Activated T-cell treated with anti-CD3 and anti-CD28 coated beads, Interleukin-2, amount 50 U/mL, for 72 hours (primary cell): ENCODE measurements at places on chromosomes 16 and 17.

DNA sequence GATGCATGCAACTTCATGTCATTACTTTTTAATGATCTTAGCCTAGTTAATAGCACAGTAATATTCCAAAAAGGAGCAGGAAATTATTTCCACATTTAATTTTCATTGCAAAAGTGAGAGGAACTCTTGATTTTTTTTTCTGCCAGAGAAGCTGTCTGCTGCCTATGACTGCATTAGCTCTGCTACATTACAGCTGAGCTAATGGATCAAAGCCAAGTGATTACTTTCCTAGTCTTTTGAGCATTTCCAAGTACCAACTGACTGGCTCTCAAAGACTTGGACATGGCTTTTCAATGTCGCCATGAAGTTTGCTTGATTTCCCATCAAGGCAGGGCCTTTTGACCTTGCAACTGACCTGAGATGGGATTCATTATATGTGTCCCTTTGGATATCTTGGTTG lies 356.6 kb upstream of the XYLT1 start:
- H3K36me3 ChIP-seq, result no peaks in the 10 kb centered on the region
- no peak for DNase-seq
- no peak overlapping the region for H3K4me3 ChIP-seq

- no peak overlapping the region for H3K27ac ChIP-seq
- peaks cover 13% of the 10 kb centered on the region for H3K27me3 ChIP-seq
- no peaks in the 10 kb centered on the region for H3K36me3 ChIP-seq
These were observed 12.5 kb upstream of the FAM171A2 start for GRCh38 chr17:44376124-44376523.

GRCh38 chr16:35210681-35211433 lies 1751.4 kb downstream of the TP53TG3F start:
- H3K27ac ChIP-seq, result no peak overlapping the region
- no peak for DNase-seq
- peaks cover 2% of the 10 kb centered on the region for H3K36me3 ChIP-seq
- H3K27me3 ChIP-seq, result no peaks in the 10 kb centered on the region

GRCh38 chr16:22813223-22813947 lies 577 bp upstream of the HS3ST2 start:
- DNase-seq, result peak; percentile 35
- H3K36me3 ChIP-seq, result no peaks in the 10 kb centered on the region
- peaks cover 43% of the 10 kb centered on the region for H3K27me3 ChIP-seq
- H3K4me3 ChIP-seq, result peak overlapping the region; percentile 58

GRCh38 chr16:35391328-35391727 lies 1931.9 kb downstream of the TP53TG3F start:
- DNase-seq, result peak; percentile 9
- H3K4me3 ChIP-seq, result no peak overlapping the region
- H3K36me3 ChIP-seq, result peaks cover 3% of the 10 kb centered on the region
- H3K27me3 ChIP-seq, result no peaks in the 10 kb centered on the region
- no peak overlapping the region for H3K27ac ChIP-seq

DNA sequence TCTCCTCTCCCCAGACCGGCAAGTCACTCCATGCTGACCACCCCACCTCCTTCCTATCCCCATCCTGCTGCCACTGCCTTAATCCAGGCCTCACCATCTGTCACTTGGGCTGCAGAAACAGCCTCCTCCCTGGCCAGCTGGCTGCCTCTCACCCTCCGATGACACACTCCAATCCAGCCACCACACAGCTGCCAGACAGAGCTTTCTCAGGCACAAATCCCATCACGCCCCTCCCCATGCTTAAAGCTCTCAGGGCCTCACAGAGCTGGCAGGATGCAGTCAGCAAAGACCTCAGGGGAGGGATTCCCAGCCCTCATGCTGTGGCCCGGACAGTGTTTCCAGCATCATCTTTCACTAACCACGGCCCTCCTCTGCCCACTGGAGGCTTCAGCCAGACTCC lies 13.7 kb downstream of the CAMKK1 start:
- DNase-seq, result no peak
- no peaks in the 10 kb centered on the region for H3K4me1 ChIP-seq
- H3K36me3 ChIP-seq, result no peaks in the 10 kb centered on the region
- H3K4me3 ChIP-seq, result no peak overlapping the region

DNA sequence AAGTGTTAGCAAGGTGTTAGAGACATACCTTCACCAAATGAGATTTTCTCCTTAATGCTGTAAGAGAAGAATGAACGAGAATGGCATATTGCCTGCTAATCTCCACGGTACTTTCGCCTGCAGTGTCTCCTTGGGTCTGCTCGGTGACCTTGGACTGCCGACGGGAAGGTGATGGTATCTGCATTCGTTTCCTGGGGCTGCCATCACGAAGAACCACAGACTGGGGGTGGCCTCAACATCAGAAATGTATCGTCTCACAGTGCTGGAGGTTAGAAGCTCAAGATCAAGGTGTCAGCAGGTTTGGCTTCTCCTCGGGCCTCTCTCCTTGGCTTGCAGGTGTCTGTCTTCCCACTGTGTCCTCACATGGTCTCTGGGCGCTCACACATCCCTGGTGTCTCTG lies 86.3 kb upstream of the TNRC6C start:
- H3K4me3 ChIP-seq, result peak overlapping the region; percentile 49
- H3K4me1 ChIP-seq, result peaks cover 48% of the 10 kb centered on the region
- H3K27me3 ChIP-seq, result peaks cover 5% of the 10 kb centered on the region
- H3K27ac ChIP-seq, result no peak overlapping the region

GRCh38 chr17:76554131-76554530 lies 14.3 kb downstream of the PRCD start:
- no peak overlapping the region for H3K4me3 ChIP-seq
- H3K36me3 ChIP-seq, result peaks cover 14% of the 10 kb centered on the region
- no peak for DNase-seq
- no peak overlapping the region for H3K27ac ChIP-seq
- no peaks in the 10 kb centered on the region for H3K27me3 ChIP-seq

- no peak overlapping the region for H3K4me3 ChIP-seq
- H3K4me1 ChIP-seq, result no peaks in the 10 kb centered on the region
- no peak overlapping the region for H3K27ac ChIP-seq
- H3K36me3 ChIP-seq, result no peaks in the 10 kb centered on the region
- peaks cover 28% of the 10 kb centered on the region for H3K27me3 ChIP-seq
These were observed 25.0 kb upstream of the SYT17 start for GRCh38 chr16:19142939-19143598.

GRCh38 chr16:66166490-66166889 lies 200.0 kb upstream of the CDH5 start:
- H3K4me1 ChIP-seq, result no peaks in the 10 kb centered on the region
- no peak overlapping the region for H3K4me3 ChIP-seq
- DNase-seq, result no peak
- H3K27ac ChIP-seq, result no peak overlapping the region

DNA sequence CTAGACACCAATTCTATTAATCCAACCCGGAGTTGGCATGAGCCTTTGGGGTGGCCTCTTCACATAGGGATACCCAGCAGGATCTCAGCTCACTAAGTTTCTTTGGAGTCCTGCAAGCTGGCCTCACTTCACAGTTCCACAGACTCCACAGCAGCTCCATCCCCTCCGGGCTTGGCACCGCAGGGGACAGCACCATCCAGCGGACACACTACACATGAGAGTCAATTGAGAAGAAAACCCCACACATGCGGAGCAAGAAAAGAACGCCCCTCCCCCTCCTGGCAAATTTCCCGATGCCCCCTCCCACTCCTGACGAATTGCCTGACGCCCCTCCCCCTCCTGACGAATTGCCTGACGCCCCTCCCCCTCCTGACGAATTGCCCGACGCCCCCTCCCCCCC lies 31.1 kb downstream of the KLHDC4 start:
- H3K4me1 ChIP-seq, result peaks cover 10% of the 10 kb centered on the region
- no peak for DNase-seq
- no peaks in the 10 kb centered on the region for H3K27me3 ChIP-seq
- H3K4me3 ChIP-seq, result no peak overlapping the region
- H3K27ac ChIP-seq, result no peak overlapping the region

DNA sequence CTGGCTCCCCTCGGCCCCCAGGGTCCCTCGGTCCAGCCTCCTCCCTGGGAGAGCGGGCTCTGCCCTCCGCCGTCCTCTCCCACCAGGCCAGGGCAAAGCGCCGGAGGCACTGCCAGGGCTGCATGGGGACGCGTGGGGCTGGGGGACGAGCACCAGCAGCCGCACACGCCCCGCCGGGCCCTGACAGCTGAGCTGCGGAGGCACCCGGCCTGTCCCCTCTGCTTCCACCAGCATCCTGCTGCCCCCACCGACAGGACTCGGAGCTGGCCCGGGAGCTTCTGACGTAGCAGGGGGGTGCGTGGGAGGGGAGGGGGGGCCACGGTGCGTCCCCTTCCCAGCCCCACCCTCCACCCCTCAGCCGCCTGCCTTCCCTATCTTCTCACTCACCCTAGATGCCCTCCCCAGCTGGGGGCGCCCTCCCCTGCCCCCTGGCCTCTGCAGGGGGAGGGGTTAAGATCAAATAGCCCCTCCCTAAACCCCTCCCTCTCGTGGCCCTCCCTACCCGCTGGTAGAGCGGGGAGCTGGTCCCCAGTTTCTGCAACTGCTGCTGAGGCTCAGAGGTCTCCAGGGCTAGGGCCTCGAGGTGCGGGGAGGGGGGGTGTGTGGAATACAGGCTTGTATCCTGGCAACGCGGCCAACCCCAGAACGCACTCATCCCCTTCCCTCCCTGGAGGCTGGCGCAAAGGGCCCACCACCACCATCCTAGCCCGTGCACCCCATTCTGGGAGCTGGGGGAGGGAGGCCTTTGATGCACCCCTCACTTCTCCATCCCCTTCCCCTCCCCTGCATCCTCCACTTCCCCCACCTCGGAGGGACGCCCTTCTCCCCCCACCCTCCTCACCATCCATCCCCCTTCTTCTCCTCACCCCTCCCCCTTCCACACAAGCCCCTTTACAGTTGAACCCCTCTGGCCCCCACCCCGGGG lies 1.0 kb downstream of the SRCIN1 start:
- H3K27me3 ChIP-seq, result peaks cover 75% of the 10 kb centered on the region
- H3K27ac ChIP-seq, result no peak overlapping the region
- no peaks in the 10 kb centered on the region for H3K36me3 ChIP-seq
- peaks cover 25% of the 10 kb centered on the region for H3K4me1 ChIP-seq
- H3K4me3 ChIP-seq, result peak overlapping the region; percentile 76
